ENCODE measurements at places on chromosomes 5 and 9. TPM values are rescaled to one million over a fixed set of nuclear protein-coding genes. Genes with fewer than 3 reads are reported as not detected.

GRCh38 chr9:22073349-22073748 lies 64.2 kb upstream of the CDKN2B start:
- no peak for DNase-seq

GRCh38 chr5:72326306-72326649 lies 6.1 kb downstream of the PTCD2 start:
- no peak for DNase-seq

Gene CER1
- not detected for total RNA-seq

Gene ANKRD18A
- total RNA-seq, result 15.2 TPM

- no peak for DNase-seq
These were observed 1.2 kb downstream of the MTAP start for GRCh38 chr9:21803649-21804048.

- DNase-seq, result no peak
These were observed 204.7 kb downstream of the TTLL11 start for GRCh38 chr9:121888438-121888775.

- DNase-seq, result no peak
These were observed 95.8 kb downstream of the ALDH1A1 start for GRCh38 chr9:72856972-72857623.

Gene PCDHGB7
- total RNA-seq, result not detected

GRCh38 chr5:132055808-132056609 lies 4.4 kb upstream of the IL3 start:
- peak; percentile 54 for DNase-seq

Gene PCDHB3
- total RNA-seq, result not detected

- no peak for DNase-seq
These were observed 160.2 kb upstream of the FTMT start for GRCh38 chr5:121691478-121691877.

- DNase-seq, result no peak
These were observed 48.2 kb downstream of the PDE8B start for GRCh38 chr5:77258652-77259051.

Gene ZNF483
- total RNA-seq, result 5.1 TPM

Gene ARHGEF39
- total RNA-seq, result 22.8 TPM

Gene ARSI
- not detected for total RNA-seq

DNA sequence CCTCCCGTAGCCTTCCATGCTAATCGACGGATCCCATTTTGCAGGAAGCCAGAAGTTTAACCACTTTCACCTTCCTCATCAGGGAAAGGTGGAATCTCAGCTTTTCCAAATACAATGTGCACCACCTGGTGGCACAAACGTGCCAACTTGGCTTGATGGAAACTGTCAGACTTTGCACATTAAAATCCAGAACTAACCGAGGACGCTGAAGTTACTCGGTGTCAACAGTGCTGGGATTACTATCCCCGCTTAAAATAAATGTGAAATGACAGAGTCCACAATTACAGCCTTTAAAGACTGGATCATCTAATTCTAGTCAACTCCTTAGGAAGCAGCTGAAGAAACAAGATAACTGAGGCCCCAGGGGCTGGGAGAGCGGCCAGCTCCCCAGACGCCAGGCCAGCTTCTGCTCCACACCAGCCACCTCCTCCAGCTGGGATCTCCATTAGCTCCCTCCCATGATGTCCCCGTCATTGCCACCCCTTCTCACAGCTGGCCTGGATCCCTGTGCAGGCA lies 50.1 kb upstream of the RETREG1 start:
- DNase-seq, result no peak

Gene TLR4
- not detected for total RNA-seq

- no peak for DNase-seq
These were observed 28.8 kb upstream of the FAT2 start for GRCh38 chr5:151619812-151620460.

DNA sequence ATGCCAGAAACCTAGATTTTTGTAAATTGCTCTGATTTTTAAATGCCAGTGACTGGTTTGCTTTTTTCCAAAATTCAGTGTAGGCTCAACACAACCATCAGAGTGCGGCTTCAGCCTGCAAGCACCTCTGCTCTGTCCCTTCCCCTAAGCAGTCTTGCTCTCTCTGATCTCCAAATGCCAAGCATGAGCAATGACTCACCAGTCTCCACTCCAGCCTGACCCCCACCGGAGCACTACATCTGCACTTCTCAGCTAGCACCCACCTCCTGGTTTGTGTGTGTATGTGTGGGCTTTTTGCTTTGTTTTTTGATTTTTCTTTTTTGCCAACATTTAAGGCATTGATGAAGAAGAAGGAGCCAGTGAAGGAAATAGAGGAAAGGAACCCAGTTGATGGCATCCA lies 61.4 kb upstream of the ADRA1B start:
- no peak for DNase-seq

DNA sequence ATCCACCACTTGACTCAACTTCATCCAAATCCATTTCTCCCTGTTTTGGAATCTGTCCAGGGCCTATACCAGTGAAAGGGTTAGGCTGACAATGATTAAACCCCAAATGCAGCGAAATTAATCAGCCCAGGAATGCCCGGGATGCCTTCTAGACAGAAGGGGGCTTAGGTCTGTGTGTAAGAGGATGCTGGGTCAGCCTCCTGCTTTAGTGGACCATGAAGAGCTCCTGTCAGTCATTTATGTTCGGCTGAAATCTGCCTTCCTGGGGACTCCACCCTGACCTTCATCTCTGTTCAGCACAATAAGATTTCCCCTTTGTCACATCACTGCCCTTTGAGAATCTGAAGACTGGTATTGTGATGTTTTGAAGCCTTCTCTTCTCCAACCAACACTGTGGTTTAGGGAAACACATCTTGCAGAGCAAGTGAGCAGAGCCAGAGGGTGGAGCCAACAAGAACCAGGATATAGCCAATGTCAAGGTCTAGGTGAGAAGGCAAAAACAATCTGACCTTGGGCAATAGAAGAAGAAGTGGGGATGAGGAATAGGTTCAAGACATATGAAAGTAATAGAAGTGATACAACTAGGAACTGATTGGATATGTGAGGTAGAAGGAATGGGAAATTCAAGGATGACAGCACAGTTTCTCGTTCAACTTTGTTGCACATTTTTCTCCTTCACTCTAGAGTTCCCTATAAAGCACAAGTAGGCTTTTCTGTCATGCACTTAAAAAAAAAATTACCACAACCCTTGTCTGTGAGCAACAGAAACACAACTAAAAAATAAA lies 234.4 kb downstream of the ARHGAP26 start:
- no peak for DNase-seq

Gene ZDHHC11
- total RNA-seq, result 3.4 TPM

Gene NTRK2
- total RNA-seq, result 0.16 TPM

Gene DELE1
- 101 TPM for total RNA-seq

DNA sequence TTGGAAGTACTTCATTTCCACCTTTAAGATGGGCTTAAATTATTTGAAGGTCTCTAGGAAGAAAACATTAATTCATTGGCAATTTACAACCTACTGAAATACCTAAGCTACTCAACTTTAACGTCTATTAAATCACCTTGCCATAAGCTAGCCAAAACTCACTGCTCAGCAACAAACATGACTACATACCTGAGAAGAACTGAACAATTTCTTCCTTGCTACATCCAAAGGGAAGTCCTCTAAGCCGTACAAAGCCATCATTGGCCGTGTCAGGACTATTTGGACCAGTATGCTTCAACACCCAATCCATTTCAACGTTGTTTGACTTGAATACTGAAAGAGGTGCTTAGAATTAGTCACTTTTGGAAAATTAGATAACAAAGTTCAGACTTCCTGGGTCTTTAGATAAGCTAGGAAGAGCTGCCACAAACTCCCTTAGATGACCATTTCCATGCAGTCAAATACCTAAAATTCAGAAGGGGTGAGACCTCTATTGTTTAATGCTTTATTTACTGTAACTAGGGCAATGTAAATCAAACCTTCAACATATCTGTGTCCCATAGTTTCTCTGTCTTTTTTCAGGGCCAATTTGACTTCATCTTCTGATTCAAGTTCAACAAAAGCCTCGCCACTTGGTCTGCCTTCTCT lies 2.6 kb downstream of the HNRNPH1 start:
- DNase-seq, result no peak

DNA sequence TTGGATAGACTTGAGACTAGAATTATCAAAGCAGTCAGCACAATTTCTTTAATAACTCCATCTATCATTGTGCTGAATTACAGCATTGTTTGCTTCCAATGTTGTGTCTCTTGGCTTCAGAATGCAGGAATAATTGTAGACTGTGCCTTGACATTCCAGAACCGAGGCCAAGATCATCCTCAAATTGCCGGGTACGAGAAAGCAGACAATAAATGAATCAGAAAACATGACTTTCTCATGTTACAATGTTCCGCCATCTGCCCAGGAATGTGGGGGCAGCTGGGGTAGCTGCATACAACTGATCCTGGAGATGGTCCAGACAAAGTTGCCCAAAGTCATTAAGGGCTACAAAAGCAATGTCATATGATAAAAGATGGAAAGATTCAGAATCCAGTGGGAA lies 206.2 kb upstream of the SGCD start:
- no peak for DNase-seq

DNA sequence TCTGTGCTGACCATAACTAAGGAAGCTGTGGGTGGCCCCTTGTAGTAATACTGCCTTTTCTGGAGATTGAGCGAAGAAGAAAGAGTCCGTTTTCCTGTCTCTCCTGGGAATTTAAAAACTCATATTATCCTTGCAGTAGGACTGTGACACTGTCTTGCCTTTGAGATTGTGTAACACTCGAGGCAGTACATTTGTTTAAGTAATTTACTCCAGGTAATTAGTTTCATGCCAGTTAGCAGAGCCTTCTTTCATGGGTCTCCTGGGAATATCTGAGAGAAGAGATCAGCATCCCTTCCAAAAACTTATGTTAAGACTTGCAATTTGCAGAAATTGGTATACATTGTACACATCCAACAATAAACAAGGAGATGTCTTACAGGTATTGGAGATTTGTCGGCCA lies 405.6 kb downstream of the DMRT2 start:
- DNase-seq, result no peak

Gene MEGF9
- 3.4 TPM for total RNA-seq

Gene ADGRV1
- not detected for total RNA-seq

Gene GIN1
- 11.1 TPM for total RNA-seq

GRCh38 chr5:9115093-9115492 lies 430.8 kb downstream of the SEMA5A start:
- no peak for DNase-seq

DNA sequence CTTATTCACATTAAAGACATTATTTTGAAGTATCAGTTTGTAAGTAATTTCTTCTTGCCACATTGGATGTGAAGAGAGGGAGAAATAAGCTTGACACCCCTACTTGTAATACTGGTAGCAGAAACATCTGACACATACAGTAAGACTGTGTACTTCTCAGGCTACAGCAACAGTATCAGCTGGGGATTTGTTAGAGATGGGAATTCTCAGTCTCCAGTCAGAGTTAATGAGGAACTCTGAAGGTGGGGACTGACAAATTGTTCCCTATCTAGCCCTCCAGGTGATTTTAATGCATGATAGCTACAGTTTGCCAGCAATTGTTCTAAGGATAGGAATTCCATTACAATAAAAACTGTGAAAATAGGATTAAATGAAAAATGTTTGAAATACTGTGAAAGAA lies 524.8 kb downstream of the PRR16 start:
- no peak for DNase-seq

- DNase-seq, result no peak
These were observed 118.1 kb upstream of the SMIM23 start for GRCh38 chr5:171667341-171668096.

- DNase-seq, result no peak
These were observed 61.9 kb downstream of the PIK3R1 start for GRCh38 chr5:68277431-68277830.

Gene SPATA31C1
- not detected for total RNA-seq

GRCh38 chr5:65928860-65929259 lies 2.5 kb downstream of the ERBIN start:
- DNase-seq, result no peak

- peak; percentile 47 for DNase-seq
These were observed 82.2 kb upstream of the IL12B start for GRCh38 chr5:159412284-159413046.

GRCh38 chr5:98940581-98940980 lies 11.8 kb upstream of the CHD1 start:
- no peak for DNase-seq

GRCh38 chr5:178392386-178392785 lies 159.8 kb upstream of the PHYKPL start:
- no peak for DNase-seq

Gene TAF1L
- not detected for total RNA-seq
